Stimulated activated naive B cell treated with anti-CD40 and anti-IgM and Interleukin-4, amounts not matched to agents 10 μg/mL and 1 μg/mL and 100 μg/mL, for 72 hours (primary cell): ENCODE measurements at places on chromosomes 16 and 17.
A peak's percentile ranks its signal among the peaks of the same experiment; 100 is the strongest.

- no peak for DNase-seq
Measured at GRCh38 chr16:69476920-69477443, 52.6 kb downstream of the CYB5B start.

DNA sequence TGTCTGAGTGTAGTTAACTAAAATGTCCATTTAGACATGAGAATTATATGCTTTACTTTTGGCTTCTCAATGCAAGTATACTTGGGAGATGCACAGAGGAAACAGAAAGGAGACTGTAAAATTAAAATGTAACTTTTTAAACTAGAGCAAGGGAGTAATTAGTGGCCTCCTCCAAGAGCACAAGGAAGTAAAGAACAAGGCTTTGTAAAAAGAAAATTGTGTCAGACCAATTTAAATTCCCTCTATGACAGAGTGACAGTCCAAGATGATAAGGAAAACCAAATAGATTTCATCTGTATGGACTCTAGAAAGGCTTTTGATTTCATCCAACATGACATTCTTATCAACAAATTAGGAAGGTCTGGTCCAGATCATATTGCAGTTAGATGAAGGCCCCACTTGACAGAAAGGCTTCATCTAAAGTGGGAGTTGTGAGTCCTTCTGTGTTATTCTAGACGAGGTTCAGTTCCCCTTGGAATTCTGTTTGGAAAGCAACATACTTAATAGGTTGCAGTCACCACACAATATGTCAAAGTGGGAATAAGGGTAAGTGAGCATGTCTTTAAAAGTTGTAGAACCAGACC is 6.5 kb upstream of the CAPNS2 start:
- DNase-seq: no peak

GRCh38 chr16:64437706-64438324 is 684.0 kb downstream of the CDH11 start:
- no peak for DNase-seq

GRCh38 chr16:12168074-12169000 is 191.8 kb downstream of the SNX29 start:
- DNase-seq: no peak

DNA sequence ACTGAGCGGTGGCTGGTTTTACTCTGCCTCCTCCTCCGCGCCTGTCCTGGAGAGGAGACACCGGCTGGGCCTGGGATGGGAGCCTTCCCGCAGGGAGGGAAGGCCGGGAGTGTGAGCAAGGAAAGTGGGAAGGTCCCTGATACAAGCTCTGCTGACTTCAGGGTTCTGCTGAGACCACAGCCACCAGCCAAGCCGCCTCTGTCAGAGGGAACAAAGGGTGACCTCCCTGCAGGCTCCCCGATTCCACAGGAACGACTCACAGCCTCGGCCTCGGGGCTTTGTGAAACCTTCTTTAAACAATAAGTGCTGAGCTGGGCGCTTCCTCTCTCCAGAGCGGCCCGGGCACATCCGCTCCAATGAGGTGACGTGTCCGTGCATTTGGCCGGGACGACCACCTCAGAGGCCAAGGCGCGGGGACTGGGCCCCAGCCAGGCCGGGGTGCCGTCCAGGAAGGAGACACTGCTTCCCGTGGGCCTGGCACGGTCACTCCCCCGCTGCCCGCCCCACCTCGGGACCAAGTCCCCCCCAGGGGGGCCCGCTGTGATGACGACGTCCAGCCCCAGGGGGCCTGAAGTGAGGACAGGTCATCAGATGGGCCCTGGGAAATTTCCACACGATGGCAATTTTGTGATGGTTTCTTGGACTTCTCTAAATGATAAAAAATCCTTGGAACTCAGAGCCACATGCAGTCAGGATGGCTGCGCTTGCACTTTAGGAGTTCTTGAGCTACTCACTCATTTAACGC is 11.8 kb upstream of the CIBAR2 start:
- DNase-seq: no peak

DNA sequence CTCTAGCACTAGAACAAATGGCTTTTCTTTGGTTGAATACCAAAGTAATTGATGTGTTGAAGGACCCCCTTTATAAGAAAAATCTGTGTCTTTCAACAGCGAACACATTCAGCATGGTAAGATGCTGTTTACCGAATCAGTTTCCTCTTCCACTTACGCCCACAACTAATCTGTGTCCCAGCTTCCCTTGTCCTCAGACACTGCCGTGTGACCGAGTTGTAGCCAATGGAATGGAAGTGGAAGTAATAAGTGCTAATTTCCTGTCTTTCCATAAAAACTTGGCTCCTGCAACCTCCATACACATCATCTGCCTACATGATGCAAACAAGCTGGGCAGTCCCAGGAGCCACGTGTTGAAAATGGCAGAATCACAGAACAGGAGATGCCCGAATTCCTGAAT is 10.4 kb downstream of the CDIPT start:
- DNase-seq: no peak

- DNase-seq: no peak
Measured at GRCh38 chr17:45091778-45092425, 30.8 kb downstream of the NMT1 start.

DNA sequence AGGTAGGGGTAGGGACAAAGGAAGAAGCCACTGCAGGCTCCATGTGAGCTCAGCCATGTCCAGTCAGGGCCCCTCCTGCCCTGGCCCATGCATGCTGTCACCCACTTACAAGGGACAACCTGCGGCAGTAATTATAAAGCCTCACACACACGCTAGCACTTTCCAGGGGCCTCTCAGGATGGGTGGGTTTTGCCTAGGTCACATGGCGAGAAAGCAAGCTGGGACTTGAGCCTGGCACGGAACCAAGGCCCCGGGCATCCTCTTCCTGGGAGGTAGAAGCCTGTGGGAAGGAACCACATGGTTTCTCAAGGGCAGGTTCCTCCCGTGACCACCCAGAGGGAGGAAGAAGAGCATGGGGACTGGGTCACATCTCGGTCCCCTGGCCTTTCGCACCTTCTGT is 7.0 kb downstream of the ZNF319 start:
- DNase-seq: no peak

DNA sequence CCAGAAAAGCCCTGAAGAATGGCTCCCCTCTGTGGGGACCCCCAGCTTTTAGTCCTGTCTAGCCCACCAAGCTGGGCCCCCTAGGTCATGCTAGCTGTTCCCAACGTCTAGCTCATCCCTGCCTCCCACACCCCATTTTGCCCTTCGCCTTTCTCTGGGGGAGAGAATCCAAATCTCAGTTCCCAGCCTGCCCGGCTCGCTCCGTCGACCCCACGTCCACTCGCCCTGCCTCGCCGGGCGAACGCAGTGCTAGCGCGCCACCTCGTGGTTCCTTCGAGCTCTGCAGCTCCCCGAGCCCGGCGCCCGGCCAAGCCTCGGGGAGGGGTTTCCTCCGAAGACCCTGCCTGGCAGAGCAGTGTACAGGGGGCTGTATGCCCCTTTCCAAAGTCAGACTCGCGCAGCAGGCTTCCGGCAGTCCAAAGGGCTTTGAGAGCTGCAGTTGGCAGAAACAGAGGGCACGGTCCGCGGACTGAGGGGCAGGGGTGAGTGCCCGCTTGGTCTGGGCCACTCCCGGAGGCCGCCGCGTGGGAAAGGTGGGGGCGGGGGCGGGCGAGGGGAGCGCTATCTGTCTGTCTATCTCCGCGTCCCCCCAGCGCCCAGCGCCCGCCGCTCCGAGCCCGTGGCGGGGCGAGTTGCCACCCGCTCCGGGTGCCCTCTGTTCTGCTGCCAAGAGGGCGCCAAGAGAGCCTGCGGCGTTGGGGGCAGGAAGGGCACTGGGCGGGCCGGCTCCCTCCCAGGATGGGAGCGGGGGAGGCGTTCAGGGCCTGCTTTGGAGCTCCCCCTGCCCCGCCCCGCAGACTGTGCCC is 1.7 kb upstream of the DLX3 start:
- DNase-seq: peak; percentile 45

- DNase-seq: no peak
Measured at GRCh38 chr17:77279448-77280303, 138.9 kb downstream of the SEC14L1 start.

DNA sequence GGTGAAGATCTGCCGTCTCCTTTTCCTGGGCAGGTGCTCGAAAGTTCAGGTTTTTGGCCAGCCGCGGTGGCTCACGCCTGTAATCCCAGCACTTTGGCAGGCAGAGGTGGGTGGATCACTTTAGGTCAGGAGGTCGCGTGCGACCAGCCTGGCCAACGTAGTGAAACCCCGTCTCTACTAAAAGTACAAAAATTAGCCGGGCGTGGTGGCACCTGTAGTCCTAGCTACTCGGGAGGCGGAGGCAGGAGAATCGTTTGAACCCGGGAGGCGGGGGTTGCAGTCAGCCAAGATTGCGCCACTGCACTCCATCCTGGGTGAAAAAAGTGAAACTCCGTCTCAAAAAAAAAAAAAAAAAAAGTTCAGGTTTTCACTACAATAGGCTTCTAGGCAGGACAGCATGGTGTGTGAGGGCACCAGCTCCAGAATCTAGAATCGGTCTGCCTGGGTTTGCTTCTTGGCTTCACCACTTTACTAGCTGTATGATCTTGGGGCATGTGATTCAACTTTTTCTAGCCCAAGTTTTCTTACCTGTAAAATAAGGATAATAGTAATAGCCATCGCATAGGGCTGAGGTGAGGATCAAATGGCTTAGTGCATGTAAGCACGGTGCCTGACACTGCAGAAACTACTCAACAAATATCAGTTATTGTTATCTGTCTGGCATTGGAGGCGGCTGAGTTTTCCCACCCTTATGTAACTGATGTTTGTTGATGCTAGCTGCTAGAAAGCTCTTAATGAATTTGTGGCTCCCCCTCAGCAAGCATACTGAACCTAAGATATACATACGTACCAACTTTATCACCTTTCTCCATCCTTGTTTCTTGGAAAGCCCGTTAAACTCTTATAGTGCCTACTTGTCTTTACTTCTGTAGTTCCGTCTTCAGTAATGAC is 1.3 kb downstream of the PSMD12 start:
- no peak for DNase-seq

- no peak for DNase-seq
Measured at GRCh38 chr17:4446326-4447071, 12.8 kb downstream of the SPNS3 start.

DNA sequence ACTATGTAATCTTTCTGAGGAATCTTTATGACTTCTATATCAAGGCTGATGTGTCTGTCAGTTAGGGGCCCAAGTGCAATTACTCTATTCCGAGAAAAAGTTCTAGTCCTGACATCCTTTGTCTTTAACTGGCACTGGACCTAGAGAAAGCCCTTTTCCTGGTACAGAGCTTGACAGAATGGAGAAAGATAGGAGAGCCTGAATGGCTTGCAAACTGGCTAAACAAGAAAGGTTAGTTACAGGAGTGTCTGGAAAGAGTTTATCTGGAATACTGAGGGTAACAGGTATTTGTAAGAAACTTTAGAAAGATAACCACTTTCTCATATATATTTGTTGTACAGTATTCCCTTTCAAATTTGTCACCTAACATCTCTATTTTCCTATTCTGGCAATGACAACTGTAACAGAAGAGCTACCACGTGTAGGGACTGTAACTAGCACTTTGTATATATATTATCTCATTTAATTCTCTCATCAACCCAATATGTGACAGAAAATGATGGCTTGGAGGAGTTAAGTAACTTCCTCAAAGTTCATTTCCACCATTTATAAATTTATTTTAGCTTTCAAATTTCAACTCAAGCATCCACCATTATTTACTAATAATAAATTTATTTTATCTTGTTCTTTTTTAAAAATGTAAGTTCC is 97.4 kb upstream of the C17orf78 start:
- no peak for DNase-seq

GRCh38 chr17:39178536-39178935 is 12.6 kb upstream of the ARL5C start:
- DNase-seq: no peak

GRCh38 chr16:56246051-56246817 is 54.9 kb downstream of the GNAO1 start:
- peak; percentile 13 for DNase-seq

- DNase-seq: no peak
Measured at GRCh38 chr16:79168321-79168720, 432.2 kb downstream of the MAF start.

DNA sequence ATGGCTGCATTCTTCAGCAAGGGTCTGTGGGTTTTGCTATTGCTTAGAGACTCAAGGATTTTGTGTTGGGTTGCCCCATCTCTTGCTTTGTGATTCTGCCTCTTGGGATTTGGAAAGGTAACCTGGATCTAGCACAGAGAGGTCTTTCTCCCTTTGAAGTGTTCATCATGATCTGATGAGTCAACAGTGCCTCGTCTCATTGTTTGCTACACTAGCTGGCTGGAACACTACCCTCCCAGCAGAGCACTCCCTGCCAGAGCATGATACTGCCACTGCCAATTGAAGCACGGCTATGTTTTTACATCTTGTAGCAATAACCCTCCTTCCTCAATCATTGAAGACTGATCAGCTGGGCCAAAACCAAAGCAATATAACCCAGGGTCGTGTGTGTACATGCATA is 361.0 kb downstream of the CDH13 start:
- DNase-seq: no peak

GRCh38 chr17:47850692-47851573 is at the start of gene SP6:
Gene SP6, minus strand, starts transcription at chr17:47851163. Its CDS starts 2,734 bp downstream, at chr17:47848429.
- DNase-seq: peak; percentile 38

DNA sequence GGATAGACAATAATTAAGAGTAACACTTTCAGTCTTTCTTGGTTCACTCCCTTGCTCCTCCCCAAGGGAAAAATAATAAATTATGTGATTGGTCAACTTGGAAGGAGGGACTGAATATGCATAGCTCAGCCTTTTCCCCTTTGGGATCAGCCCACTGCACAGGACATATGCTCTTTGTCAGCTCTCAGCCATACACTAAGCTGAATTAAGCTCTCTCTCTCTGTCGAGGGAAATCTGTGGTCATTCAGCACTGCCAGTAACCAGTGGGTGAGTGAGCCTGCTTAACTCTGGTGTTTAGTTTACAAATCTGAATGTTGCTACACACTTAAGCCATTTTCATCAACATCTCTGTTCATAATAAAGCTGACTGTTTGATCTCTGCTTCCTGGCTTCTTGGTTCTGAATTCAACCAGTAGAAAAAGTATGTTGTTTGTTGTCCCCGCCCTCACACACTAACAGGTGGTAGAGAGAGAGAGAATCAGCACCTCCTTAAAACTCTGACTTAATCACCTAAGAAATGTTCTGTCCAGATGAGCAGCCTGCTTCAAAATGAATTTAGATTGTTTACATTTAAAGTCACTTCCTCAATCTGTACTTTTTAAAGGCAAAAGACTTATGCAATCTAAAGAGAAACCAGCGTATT is 102.3 kb upstream of the C17orf78 start:
- DNase-seq: no peak

DNA sequence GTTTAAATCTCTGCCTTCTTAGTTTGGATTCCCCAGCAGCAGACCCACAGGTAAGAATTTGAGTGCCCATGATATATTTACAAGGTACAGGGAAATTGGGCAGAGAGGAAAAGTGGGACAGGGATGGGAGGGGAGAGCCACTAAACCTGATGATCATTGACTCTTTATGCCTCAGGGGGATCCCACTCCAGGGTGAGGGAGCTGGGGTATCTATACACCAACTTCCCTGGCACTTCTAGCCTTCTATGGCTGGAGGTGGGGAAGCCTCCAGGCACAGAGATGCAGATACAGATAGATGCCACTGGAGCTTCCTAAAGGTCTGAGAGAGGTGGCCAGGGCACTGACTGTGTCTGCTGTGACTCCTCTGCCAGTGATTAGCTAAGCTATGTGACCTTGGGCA is 256.4 kb downstream of the KATNIP start:
- DNase-seq: no peak

- no peak for DNase-seq
Measured at GRCh38 chr16:9741776-9742175, 440.5 kb downstream of the GRIN2A start.
